ENCODE measurements at places on chromosomes 3 and 15.

- peak; percentile 52 for DNase-seq
Observed at GRCh38 chr15:38846346-38846745, 281.7 kb upstream of the RASGRP1 start.

- DNase-seq = no peak
Observed at GRCh38 chr3:190010486-190010885, 110.2 kb downstream of the P3H2 start.

DNA sequence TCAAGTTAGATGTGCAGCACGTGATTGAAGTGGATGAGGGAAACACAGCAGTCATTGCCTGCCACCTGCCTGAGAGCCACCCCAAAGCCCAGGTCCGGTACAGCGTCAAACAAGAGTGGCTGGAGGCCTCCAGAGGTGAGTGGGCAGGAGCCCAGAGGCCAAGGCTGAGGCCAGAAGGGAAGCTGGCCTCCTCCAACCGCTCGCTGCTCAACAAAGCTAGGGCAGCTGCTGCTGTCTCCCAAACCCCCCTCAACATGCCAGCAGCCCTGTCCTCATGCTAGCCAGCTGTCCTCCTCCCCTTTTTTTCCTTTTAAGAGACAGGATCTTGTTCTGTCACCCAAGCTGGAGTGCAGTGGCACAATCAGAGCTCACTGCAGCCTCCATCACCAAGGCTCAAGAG lies 57.0 kb downstream of the BOC start:
- no peak for DNase-seq

GRCh38 chr3:63864008-63864964 lies 619 bp downstream of the ATXN7 start:
- DNase-seq = peak; percentile 16

DNA sequence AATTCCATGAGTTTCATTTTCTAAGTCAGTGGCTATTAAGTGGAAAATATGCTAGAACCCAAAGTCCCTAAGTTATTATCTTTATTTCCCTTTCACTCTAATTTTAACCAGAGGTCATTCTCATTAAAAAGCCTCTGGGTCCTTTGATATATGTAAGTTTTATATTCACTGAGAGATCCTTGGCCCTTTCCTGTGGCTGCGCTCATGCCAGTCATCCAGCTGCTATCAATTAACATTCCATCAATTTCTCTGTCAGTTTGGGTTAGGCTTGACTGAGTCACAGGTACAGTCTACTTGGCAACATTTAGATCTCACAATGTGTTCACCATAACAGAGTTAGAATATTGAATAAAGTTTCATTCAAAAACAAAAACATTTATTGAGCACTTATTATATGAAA lies 58.0 kb upstream of the FBN1 start:
- DNase-seq = peak; percentile 97

- no peak for DNase-seq
Observed at GRCh38 chr15:66638377-66638776, 63.7 kb upstream of the SMAD6 start.

- DNase-seq = no peak
Observed at GRCh38 chr3:167972502-167972901, 123.2 kb downstream of the GOLIM4 start.

DNA sequence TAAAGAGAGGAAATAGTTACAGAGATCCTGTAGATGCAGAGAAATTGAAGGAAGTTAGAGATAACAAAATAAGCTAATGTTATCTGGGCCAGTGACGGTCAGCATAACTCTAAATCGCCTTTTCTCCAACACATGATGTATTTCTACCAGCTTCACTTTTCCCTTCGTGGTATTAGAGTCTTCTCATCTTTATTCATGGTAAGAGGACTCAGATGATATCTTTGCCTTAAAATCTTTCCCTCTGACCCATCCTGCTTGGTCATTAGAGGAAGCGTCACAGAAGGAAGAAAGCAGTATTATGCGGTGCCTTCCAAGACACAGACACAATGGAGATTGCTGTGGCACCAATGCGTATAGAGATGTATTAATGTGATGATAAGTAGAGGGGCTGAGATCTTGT lies 320.7 kb upstream of the GOLIM4 start:
- DNase-seq = no peak

DNA sequence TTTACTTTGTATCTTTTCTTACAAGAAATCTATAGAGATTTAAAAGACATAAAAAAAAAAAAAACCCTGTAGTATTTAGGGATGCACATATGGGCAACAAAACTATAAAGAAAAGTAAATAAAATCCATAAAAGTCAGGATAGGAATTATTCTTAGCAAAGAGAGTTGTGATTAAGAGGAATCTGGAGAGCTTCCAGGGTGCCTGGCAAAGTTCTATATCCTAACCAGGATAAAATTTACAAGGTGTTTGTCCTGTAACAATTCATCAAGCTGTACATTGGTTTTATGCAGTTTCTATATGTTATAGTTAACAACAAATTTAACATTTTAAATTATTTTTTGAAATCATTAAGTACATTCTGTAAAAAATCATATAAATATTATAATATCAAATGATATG lies 7.9 kb downstream of the SECISBP2L start:
- DNase-seq = peak; percentile 9

- DNase-seq = peak; percentile 14
Observed at GRCh38 chr15:92665100-92665555, 9.6 kb upstream of the FAM174B start.

DNA sequence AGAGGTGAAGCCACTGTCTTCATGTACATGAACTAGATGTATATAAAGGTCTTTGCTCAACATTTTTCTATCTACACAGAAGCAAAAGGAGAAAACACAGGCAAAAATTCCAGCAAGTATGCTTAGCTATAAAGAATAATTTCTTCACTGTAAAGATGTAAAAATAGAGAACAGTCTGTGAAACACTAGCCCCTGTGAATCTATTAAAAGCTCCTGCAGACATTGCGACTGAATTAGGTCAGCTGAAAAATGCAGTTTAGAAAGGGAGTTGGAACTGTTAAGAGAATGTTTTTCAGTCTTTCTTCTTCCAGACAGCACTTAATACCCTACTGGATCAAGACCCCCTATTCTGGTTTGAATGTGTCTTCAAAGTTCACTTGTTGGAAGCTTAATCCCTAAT lies 291.5 kb downstream of the KBTBD8 start:
- no peak for DNase-seq

- DNase-seq = no peak
Observed at GRCh38 chr3:118734664-118735063, 300.0 kb downstream of the IGSF11 start.

DNA sequence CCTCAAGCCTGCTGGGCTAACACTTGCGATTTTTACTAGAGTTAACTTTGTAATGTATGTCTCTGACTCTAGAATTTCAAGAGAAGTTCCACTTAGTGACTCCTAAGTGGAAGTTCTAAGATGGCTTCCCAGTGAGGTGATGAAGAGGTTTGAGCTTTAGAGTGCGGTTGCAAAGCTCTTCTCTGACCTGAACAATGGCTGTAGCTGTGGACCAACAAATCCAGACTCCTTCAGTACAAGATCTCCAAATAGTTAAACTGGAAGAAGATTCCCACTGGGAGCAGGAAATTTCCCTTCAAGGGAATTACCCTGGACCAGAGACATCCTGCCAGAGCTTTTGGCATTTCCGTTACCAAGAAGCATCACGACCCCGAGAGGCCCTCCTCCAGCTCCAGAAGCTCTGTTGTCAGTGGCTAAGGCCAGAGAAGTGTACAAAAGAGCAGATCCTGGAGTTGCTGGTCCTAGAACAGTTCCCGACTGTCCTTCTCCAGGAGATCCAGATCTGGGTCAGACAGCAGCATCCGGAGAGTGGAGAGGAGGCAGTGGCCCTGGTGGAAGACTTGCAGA lies 22.3 kb downstream of the WDR73 start:
- DNase-seq = no peak

GRCh38 chr3:134214239-134214638 lies 36.4 kb downstream of the RYK start:
- DNase-seq = no peak

Measured in fibroblast of upper back skin (primary cell).